ENCODE measurements at places on chromosomes 7 and 10.

DNA sequence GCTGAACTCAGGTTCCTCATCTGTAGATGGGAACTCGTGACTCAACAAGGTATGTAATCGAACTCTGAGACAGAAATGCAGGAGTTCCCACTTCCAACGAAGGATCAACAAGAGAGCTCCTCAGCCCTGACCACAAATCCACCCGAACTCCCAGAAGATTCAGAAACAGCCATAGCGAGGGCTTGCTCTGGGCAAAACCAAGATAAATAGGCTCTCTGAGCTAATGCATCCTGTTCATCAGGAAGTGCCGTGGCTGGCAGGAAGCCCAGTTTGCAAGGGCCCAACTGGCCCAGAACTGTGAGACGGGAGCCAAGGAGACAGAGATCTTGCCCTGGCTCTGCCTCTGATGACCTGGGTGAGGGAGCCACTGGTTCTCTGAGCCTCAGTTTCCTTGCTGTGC, 141.7 kb upstream of the PFKP start:
- DNase-seq = no peak

- no peak for DNase-seq
Observed at GRCh38 chr7:8353991-8354390, 79.4 kb upstream of the NXPH1 start.

DNA sequence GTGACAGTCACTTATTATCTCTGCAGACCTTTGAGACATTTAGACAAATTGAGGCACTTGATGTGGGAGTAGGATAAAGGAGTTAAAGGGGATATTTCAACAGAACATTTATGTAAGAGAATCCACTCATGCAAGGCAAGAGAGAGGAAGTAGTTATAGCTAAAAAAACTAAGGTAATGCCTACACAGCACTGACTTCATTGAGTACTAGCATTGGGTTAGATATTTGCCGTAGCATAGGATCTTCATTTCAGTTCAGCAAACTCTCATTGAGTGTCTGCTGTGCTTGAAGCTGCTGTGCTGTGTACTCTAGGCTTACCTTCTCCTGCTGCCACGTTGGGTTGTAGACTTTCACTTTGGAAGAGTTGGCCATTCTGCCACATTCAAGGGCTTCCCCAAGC, 10.5 kb upstream of the ENTPD1 start:
- DNase-seq = no peak

DNA sequence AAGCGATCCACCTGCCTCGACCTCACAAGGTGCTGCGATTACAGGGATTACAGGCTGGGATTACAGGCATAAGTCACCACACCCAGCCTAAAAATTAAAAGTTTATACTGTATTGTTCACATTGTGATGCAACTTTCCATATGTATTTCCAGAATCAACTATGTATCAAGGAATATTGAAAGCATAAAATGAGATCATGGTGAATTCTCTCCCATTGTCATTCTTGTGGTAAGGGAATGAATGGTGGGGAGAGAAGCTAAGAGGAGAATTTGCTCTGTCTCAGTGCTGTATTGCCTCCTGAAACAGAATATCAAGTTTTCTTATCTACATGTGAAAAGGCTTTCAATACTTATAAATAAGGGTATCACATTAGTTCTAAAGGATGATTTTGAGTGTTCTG, 81.7 kb downstream of the CD36 start:
- no peak for DNase-seq

Data from stimulated activated CD4-positive, alpha-beta T cell treated with anti-CD3 and anti-CD28 coated beads, TNF-alpha, amount 100 ng/mL, for 4 hours (primary cell).